Kidney glomerular epithelial cell (primary cell): ENCODE measurements at places on chromosomes 7 and 10.

- DNase-seq: no peak
Observed at GRCh38 chr7:1114088-1114487, 26.2 kb downstream of the GPER1 start.

GRCh38 chr7:14381936-14382335 is 392.5 kb upstream of the ETV1 start:
- DNase-seq: no peak

DNA sequence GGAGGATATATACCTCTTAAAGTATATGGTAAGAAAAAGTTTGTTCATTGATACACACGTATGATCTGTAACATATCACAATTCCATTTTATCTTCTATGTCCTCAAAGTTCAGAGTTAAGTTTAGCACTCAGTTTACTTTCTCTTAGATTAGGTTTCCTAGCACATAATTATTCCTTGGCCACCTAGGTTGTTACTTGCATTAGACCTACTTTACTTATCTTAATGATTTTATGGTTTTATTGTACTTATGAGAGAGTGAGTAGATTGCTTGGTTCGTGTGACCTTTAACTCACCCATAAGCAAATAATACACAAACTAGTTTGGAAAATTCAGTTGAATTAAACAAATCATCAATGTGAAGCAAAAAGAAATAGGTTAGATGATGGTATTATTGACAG is 33.9 kb upstream of the SP4 start:
- no peak for DNase-seq

DNA sequence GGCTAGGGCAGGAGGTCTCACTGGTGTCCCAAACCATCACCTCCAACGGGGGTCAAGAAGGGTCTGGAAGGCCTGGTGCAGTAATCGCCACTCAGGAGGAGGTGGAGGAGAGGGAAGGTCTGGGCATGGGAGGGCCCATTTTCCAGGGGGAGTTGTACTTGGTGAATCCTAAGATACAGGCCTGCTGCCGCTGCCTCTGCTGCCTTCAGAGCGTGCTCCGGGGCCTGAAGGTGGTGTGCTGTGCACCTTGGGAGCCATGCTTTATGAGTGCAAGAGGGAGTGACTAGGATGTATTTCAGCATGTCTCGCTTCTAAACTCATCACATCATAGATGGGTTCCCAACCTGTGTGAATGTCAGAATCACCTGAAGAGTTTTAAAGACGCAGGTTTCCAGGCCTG is 78.2 kb downstream of the GLRX3 start:
- DNase-seq: no peak

DNA sequence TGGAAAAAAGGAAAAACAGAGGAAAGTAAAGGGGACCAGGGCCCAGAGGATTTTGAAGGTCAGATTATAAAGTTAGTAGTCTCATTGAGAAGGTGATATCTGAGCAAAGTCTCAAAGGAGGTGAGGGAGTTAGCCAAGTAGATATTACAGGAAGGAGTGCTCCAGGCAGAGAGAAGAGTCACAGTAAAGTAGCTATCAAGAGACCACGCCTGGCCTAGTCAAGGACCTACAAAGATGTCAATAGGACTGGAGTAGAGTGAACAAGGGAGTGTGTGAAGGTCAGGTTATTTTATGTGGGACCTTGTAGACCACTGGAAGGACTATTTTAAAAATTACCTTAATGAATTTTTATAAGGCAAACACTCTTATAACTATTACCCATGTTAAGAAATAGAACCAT is 64.8 kb downstream of the TPST1 start:
- DNase-seq: no peak

DNA sequence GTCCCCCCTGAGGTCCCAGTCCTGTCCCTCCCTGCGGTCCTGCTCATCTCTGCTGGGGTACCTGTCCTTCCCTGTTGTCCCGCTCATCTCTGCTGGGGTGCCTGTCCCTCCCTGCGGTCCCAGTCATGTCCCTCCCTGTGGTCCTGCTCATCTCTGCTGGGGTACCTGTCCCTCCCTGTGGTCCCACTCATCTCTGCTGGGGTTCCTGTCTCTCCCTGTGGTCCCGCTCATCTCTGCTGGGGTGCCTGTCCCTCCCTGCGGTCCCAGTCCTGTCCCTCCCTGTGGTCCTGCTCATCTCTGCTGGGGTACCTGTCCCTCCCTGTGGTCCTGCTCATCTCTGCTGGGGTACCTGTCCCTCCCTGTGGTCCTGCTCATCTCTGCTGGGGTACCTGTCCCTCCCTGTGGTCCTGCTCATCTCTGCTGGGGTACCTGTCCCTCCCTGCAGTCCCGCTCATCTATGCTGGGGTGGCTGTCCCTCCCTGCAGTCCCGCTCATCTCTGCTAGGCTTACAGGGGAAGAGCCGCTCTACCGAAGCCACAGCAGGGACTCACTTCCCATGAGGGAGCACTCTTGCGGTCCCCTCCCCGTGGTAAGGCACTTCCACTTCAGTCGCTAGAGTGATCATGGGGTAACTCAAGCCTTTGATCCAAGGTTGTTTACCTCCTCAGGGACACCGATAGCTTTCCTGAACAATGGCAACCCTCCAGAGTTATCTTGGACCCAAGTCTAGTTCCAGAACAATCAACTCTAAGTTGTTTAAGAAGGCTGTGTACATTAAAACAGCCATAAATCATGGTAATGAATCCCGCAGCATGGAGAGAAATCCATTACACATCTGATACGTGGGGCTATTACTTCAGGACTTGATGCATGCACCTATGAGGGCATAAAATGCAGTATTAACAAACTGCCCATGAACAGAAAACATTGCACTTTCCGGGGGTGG is 46.8 kb upstream of the MNX1 start:
- DNase-seq: no peak

GRCh38 chr7:19066170-19066569 is 51.3 kb downstream of the TWIST1 start:
- no peak for DNase-seq

DNA sequence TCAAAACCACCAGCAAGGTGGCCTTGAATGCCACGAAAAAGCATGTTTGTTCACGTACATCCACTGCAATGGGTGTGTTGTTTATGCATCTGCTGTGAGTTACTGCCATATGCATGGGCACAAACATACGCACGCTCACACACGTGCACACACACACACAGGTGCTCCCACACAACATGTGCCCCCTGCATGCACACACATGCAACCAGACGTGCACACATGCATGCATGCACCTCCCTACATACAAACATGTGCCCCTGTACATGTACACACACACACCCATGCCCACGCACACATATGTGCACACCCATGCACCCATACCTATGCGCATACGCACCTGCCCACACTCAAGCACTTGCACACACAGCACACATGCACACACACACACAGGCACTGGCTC is 10.1 kb upstream of the DMBT1 start:
- DNase-seq: no peak

DNA sequence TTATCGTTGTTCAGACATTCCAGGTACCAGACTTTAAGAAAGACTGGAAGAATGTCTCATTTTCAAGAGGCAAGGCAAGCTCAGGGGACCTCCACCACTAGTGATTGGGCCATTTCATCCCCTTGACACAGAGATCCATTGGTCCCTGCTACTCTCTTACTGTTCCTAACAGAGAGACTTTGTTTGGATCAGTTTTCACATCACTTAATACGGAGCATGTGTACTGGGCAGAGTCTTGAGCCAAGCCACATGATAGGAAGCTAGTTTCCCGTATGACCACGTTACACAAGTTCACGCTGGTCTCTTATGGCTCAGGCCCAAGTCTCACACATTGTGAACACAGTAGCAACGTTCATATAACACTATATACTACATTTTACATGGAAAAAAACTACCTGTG is 269.9 kb downstream of the BAMBI start:
- no peak for DNase-seq

DNA sequence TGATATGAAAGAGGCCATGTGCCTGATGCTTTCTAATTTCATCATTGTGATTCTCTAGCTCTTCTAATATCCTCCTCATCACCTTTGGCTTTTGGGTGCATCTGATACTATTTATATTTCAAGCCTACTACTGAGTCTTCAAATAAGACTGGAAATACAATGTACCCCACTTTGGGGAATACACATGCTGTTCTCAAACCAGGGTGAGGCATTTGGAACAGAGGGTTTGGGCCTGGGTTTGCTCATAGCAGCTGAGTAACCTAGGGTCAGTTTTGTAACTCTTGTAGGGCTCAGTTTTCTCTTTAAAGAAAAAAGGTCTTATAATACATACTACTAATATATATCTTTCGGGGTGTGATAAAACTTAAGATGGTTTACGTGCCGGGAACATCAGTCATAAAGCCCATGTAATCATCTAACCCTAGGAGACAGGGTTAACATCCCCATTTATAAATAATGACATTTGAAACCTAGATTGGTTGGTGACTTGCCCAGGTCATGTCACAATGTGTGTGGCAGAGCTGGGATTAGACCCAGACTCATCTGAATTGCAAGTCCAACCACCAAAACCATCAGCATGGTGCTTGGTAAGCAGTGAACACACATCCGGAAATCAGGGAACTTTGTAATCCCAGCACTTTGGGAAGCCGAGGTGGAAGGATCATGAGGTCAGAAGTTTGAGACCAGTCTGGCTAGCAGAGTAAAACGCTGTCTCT is 23.0 kb downstream of the AKR1B15 start:
- DNase-seq: no peak

- DNase-seq: no peak
Observed at GRCh38 chr10:133141144-133141957, 18.7 kb upstream of the KNDC1 start.

GRCh38 chr7:6251653-6252052 is 20.8 kb downstream of the CYTH3 start:
- no peak for DNase-seq

DNA sequence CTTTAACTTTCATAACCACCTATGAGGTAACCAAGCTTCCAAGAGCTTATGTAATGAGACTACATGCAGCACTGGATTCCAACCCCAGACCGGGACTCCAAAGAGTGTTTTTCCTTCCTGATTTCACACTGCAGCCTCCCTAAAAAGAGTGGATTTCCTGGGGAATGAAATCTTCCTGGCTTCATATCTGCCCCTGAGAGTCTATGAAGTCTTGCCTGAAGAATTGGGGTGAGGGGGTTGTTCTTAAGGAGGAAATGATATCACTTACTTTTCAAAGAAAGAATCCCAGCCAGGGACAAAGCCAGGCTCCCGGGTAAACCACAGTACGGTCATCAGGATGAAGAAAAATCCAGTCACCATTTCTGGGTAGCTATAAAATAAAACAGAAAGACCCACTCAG is 29.7 kb downstream of the STMP1 start:
- no peak for DNase-seq

DNA sequence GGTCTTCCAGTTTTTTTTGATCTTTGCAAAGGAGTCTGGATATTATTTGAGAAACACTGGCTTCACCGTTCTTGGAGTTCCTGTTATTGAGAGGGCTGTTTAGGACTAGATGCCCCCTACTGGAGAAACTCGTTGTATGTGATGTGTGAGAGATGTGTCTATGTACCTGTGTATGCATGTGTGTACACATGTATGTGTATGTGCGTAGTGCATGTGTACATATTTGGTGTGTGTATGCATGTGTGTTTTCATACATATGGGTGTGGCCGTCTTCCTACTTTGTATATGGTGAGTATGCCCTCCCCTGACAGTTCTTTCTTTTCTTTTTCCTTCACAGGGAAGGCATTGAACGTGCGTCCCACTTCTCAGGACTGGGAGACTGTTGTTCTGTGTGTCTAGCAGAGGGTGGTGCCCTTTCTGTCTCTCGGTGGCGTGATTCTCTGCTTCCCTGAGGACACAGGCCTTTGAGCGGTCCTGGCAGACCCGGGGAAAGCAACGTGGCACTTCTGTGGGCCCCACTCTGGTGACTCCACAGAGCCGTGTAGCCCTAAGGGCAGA is 3.0 kb upstream of the CALHM3 start:
- DNase-seq: peak; percentile 64

DNA sequence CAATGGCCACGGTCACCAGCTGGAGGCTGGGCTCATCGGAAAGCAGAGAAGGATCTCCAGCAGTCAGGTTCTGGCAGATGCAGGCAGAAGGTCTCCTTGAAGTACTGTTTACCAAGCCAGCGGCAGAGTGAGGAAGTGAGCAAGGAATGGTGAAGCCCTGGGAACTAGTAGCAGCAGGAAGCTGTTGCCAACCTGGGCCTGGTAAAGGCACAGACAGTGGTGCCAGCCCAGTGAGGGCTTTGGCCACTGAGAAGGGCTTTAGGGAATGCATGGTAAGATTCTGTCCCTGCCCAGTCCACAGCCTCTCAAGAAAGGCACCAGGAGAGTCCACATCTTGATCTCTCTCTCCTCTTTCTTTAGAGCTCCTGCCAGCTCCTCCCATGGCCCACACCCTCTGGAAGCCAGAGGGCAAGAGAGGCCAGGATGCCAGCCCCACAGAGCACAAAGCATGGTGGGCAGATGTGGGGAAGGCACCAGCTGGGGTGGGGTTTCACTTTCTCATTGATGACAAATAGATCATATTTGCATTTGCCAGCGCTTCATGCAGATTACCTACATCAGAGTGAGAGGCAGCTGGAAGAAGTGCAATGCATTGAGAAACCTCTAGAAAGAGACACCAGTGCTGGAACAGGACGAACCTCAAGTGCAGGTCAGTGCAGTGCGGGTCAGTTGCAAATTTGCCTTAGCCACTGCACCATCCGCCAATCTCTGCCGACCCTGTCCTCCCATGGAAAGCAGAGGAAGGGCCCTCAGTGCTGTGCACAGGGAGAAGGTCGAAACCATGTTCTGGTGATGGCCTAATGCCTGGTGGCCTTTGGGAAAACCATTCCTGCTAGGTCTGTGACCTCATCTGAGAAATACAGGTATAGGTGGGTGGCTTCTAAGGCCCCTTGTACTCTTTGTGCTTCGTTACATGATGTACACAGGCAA is 667.8 kb upstream of the MKI67 start:
- no peak for DNase-seq

- no peak for DNase-seq
Observed at GRCh38 chr10:129885526-129885925, 78.5 kb downstream of the EBF3 start.

DNA sequence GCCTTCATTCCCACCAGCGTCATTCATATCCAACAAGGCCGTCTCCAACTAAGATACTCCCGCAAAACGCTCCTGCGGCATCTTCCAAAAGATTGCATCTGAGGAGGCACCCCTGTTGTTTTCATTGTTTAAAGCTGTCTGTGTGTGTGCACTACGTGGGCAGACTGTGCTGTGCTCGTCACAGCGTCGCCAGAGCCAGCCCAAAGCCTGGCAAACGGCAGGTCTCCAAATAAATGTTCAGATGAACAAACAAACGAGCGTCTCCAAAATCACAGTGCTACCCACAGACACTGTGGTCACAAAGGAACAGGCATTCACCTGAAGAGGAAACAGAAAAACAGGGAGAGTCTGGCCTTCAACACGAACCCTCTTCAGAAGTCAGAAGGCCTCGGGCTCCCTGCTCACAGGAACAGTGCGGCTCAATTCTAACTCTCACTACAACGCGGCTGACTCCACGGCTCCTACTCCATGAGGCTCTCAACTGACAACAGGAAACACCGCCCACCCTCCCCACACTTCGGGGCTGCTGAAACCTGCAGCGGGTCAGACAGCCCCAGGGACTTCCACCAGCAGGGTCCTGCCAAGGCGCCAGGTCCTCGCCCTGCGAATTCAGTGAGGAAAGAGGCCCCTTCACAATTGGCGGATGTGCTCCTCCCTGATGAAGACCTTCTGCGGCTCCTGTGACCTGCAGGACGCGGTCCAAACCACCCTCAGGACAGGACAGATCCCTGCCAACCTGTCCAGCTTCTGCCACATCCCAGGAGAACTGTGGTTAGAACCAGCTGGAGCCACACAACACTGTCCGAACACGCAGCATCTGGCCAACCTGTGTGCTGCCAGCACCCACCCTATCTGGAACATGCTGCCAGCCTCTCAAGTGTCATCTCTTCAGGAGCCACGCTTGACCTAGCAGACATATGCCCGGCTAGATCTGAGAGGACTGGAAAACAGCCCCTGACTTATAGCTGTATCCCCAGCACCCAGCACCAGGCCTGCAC is 36.1 kb downstream of the MAD1L1 start:
- no peak for DNase-seq

GRCh38 chr7:44145479-44145968 is 4.4 kb upstream of the MYL7 start:
- no peak for DNase-seq
